ENCODE measurements at places on chromosomes 16 and 17.

DNA sequence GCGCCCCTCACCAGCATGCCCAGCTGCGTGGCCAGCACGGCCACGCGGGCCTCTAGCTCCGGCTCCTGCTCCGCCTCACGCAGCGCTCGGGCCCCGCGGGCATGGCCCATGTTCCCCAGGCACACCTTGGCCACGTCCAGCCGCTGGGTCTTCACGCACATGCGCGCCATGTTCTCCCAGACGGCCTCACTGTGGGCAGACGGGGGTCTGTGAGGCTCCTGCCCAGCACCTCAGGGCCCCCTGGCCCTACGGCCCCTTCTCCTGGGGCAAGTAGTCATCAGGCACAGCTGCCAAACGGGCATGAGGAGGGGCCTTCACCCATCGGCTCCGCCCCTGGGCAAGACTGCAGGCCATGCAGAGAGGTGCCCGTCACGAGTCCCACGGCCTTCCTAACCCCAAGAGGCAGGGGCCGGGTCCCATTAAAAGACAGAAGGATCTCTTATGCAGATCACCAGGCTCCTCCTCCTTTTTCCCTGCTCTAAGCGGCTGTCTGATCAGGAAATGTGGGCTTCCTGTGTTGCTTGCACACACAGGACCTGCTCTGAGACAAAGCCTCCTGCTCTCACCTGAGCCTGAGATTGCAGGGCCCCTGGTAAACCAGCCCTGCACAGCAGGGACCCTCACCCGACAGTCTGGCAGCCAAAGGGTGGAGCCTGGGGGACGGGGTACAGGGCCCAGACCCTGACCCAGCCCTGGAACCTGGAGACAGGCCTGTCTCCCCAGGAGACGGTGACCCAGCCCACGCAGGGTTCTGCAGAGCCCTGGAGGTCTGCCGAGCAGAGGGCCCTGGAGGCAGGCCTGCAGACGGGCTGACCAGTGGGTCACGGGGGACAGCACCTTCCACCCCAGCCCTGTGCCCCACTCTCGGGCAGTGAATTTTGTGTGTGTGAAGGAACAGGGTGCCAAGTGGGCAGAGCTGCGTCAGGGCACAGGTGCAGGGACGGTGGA, 6.6 kb upstream of the TMEM204 start:
- DNase-seq: no peak

DNA sequence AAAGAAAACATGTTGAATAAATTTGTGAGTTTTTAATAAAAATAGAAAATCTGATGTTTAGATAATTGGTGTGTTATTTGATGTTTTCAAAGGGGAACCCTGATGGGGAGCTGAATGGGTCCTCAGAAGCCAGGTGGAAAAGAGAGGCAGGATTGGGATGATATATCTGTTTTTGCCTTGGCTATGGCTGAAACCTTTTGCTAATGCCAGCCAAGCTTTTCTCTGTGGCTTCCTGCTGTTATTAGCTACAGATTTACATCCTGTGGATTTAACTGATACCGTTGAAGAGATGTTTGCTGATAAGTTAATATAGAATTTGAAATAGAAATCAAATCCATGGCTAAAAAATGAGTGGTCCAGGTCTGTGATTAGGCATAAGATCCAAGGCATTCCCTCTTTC, 4.2 kb upstream of the AATF start:
- DNase-seq: no peak

- DNase-seq: no peak
Measured at GRCh38 chr16:12330946-12331345, 354.4 kb downstream of the SNX29 start.

DNA sequence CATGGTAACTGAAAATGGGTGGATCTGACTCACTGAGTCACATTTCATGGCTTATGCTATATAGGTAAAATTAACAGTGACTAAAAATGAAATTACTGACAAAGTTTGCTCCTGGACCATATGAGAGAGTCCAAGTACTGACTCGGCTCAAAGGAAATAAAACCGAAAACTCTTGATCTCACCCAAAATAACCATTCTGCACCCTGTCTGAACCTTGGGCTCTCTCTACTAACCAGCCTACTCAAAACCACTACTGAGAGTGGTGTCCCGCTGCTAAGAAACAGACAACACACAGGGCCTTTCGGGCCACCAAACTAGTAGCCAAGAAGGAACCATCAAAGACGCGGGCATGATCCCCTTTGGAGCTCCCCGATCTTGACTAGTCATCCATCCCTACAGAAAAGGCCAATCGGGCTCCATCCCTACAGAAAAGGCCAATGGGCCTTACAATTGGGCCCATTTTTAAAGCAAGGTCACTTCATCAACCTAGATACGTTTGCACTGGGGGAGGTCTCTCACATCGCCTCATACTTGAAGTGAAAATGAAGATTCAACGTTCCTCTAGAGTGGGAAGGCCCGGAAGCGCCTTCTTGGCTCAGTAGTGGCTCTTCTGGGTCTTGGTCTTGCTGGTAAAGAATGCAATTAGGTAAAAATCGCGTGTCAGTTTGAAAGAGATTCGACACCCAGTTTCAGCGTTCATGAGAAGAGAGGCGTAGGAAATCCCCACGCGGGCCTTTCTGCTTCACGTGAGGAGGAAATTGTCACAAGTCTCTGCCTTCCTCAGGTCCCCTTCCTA, 720 bp upstream of the ZPBP2 start:
- no peak for DNase-seq

DNA sequence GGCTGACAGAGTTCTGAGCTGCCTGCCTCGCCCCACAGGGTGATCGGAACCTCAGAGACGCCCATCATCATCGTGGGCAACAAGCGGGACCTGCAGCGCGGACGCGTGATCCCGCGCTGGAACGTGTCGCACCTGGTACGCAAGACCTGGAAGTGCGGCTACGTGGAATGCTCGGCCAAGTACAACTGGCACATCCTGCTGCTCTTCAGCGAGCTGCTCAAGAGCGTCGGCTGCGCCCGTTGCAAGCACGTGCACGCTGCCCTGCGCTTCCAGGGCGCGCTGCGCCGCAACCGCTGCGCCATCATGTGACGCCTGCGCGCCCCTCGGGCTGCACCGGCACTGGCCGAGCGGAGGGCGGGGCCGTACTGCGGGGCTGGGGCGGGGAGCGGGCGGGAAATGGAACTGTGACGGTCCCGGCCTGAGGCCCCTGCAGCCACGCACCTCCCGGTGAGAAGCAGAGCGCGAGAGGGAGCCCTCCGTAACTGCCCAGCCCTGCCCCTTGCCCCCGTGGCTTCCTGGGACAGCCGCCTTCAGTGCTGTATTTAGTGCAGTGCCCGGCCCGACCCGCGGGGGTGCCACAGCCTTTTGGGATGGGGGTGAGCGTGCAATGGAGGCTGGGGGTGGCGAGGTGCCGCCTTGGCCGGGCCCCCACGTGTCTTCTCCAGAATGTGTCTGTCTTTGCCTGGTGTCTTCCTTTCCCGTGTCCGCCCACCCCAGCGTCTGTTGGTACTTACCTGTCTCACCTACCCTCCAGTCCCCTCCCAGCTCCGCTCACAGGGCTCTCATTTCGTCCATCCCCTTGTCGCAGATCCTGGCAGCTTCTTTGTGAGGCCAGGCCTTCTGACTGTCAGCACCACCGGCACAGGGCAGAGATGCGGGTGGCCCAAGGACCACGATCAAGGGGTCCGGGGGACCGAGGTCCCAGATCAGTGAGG, 9.8 kb downstream of the RASL10B start:
- peak; percentile 54 for DNase-seq

GRCh38 chr17:32261417-32261736, 4.3 kb upstream of the RHBDL3 start:
- no peak for DNase-seq

DNA sequence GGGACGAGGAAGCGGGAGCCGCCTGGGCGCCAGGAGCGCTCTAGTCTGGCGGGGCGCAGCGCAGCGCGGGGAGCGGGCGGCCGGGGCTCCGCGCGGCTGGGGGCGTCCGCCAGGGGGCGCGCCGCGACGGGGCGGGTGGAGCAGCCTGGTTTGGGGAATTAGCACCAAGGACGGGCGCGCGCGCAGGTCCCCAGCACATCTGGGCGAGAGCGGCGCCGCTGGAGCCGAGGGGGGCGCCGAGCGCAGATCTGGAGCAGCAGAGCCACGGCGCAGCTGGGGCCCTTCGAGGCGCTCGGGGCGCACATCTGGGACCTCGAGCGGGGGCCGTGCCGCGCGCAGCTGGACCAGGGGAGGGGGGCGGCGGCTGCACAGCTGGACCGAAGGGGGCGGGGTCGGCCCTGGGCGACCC, at the start of gene NXPH3:
NXPH3 (plus strand) TSS at position 193 of the 409 bp plus-strand sequence. CDS start 349 bp downstream, outside the sequence.
- peak; percentile 80 for DNase-seq

GRCh38 chr17:44983563-44983962, 15.5 kb upstream of the C1QL1 start:
- DNase-seq: no peak

- DNase-seq: no peak
Measured at GRCh38 chr16:35562471-35562870, 2103.1 kb downstream of the TP53TG3F start.

- no peak for DNase-seq
Measured at GRCh38 chr16:65284626-65285025, 162.8 kb upstream of the CDH11 start.

DNA sequence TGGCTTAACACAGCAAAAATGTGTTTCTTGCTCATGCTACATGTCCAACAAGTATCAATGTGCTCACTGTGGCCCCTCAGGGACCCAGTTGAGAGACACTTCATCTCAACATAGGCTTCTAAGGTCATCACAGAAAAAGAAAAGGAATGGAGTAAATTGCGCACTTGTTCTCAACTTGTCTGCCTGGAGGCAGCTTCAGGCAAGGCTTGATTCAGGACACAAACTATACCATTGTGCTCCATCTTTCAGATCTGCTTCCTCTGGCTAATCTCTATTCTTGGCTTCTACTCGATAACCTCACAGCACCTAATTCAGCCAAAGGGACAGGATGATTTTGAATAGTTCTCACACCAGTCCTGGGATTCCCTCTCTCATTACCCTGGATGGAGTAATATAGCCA, 35.6 kb downstream of the HS3ST2 start:
- no peak for DNase-seq

DNA sequence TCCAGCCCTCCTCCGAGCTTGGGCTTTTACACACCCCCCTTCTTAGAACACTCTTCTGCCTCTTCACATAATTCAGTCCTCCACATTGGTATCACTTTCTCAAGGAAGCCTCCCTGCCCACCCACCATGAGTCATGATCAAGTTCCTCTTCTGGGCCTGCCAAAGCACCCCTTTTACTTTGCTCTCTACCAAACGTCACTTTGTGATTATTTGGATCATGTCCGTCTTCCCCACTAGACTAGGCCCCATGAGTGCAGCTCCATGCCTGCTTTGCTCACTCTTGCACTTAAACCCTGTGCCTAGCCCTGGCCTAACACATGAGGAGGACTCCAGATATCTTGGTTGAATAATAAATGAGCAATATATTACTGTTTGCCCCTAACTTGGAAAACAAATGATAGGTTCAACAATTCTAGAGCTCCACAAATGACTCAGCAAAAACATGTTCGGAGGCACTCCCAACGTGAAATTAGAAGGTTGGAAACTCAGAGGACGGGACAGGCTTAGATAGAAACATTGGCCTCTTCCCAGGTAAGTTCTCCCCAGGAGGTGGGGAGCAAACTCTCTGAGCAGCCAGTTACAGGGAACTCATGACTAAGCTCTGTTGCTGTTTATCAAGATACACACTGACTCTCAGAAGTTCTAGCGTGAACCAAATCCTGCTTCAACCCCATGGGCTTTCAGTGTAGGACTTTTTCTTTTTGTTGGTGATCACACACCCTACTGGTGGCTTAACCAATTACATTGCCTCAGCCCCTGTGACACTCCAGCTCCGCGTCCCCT, 28.3 kb downstream of the G6PC1 start:
- DNase-seq: peak; percentile 92

DNA sequence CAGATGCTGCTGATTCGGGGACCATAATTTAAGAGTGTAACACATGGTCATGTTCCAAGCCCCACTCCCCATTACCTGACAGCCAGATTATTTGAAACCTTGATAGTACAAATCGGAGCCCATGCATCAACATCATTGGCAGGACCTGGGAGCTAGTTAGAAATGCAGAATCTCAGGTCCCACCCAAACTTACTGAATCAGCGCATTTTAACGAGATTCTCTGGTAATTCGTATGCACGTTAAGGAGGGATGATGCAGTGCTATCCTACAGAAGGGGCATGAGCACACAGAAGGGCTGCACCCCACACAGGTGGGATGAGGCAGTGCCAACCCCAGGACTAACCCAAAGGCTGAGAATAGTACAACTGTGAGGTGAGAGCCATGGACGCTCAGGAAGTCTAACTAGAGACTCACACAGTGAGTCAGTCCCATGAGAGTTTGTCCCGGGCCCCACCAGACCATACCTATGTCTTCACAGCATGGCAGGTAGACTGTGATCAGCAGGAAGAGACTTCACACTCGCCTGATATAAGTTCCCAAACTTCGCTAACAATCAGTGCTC, 64.9 kb downstream of the ZNF18 start:
- DNase-seq: no peak

GRCh38 chr17:39204245-39204644, 4.2 kb downstream of the RPL19 start:
- DNase-seq: no peak
